ENCODE measurements at places on chromosomes 3 and 15. TPM values are rescaled to one million over a fixed set of nuclear protein-coding genes. Genes with fewer than 3 reads are reported as not detected.

DNA sequence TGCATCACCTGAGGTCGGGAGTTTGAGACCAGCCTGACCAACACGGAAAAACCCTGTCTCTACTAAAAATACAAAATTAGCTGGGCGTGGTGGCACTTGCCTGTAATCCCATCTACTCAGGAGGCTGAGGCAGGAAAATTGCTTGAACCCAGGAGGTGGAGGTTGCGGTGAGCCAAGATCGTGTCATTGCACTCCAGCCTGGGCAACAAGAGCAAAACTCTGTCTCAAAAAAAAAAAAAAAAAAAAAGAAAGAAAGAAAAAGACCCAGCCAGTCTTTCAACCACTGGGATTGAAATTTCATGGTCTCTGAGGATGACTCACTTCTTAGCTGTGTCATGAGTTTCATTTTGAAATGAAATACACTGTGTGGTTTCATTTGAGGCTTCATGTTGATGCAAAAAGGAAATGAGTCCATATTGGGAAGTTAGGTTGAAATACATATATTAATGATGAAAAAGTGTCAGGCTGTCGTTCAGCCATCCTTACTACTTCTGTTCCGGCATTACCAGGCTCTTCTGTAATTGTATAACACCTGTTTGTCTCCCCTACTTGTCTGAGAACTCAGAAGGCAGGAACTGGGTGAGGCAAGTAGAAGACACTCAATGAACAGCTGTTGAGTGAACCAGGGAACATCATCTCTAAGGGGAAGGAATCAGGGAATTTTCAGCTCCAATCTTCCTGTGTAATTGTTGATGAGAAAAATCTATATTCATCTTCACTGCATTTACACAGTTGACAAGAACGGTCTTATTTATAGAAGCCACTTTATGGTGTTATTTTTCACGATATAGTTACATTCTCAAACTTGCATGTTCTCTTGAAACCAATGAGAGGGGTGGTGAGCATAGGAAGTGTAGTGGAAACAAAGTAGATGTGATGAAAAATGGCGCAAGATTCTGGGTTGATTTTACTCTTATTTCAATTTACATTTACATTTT lies 87.4 kb downstream of the NFKBIZ start:
- no peak for DNase-seq
- no peak overlapping the region for H3K27ac ChIP-seq
- H3K4me1 ChIP-seq, result peaks cover 3% of the 10 kb centered on the region
- no peak overlapping the region for H3K4me3 ChIP-seq
- H3K36me3 ChIP-seq, result no peaks in the 10 kb centered on the region
- no peaks in the 10 kb centered on the region for H3K27me3 ChIP-seq

The ISLR2 gene
- total RNA-seq, result 0.31 TPM

DNA sequence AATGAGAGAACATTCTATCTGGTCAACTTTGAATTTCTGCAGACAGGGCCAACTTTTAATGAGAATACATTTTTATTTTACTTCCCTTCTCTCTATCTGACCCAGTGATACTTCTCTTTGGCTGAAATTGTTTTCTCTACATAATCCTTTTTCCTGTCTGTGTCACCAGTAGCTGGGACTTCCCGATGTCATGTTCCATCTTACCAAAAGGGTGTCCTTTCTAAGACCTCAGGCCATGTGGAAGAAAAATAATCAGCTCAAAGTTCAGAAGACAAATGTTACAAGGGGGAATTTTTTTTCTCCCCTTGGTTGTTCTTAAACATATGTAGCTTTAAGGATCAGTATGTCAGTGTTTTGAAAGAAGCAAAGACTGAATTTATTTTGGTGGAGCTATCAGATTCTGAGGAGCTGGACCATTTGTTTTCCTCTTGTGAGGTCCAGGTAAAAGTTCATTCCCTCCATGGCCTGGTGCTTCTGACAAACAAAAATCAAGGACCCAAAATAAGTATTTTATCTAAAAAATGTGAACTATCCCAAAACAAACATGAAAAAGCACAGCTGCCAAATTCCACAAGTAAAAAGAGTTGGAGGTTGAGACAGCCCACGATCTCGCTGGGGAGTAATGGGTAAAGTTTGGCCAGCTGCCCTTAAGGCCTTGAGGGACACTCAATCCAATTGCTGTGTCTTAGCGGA lies 859.4 kb upstream of the NR2F2 start:
- no peak overlapping the region for H3K4me3 ChIP-seq
- DNase-seq, result peak; percentile 57
- H3K4me1 ChIP-seq, result peaks cover 2% of the 10 kb centered on the region
- no peaks in the 10 kb centered on the region for H3K27me3 ChIP-seq
- no peaks in the 10 kb centered on the region for H3K36me3 ChIP-seq

- H3K4me1 ChIP-seq, result no peaks in the 10 kb centered on the region
- no peak overlapping the region for H3K27ac ChIP-seq
- no peaks in the 10 kb centered on the region for H3K36me3 ChIP-seq
Observed at GRCh38 chr3:140092848-140093536, 158.0 kb downstream of the CLSTN2 start.

DNA sequence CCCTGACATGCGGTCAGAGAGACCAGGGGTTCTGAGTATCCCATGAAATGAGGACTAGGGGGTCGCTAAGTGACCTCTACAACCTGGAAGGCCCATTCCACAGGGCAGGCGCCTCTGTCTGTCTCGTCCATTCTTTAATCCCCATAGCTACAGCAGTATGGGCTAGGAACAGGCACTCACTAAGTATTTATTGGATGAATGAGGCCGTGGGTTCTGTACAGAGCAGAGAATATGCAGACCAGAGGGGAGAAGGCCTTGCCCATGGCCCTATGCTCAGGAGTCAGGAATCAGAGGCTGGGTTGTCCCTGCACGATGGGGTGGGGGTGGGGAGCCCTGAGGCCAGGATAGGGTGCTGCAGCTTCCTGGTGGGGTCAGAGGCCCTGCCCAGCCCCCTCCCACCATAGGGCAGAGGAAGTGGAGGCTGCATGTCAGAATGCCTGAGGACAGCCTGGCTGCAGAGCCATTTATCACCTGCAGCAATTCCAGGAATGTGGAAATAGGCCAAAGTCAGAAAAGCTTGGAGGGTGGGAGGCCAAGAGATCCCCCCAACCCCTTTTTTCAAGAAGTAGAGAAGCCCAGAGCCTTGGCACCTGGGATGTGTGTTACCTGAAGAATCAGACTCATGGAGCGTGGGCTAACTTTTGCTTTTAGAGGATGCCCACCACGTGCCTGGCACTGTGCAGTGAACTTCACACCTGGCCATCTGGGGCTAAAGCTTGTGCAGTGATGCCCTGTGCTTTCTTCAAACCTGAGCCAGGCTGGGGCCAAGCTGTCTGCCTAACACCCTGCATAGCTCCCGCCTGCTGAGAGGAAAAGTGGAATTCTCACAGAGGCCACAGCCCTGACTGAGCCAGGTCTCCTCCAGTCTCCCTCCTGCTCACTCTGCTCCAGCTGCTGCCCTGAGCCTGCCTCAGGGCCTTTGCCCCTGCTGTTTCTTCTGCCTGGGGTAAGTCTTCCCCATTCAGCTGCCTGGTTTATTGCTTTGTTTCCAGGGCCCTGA lies 109.4 kb downstream of the WNT7A start:
- H3K4me1 ChIP-seq, result no peaks in the 10 kb centered on the region
- H3K27me3 ChIP-seq, result no peaks in the 10 kb centered on the region
- no peaks in the 10 kb centered on the region for H3K36me3 ChIP-seq

GRCh38 chr3:127844326-127844942 lies 22.1 kb upstream of the MGLL start:
- no peak overlapping the region for H3K27ac ChIP-seq
- no peaks in the 10 kb centered on the region for H3K27me3 ChIP-seq
- no peak for DNase-seq
- H3K36me3 ChIP-seq, result no peaks in the 10 kb centered on the region

DNA sequence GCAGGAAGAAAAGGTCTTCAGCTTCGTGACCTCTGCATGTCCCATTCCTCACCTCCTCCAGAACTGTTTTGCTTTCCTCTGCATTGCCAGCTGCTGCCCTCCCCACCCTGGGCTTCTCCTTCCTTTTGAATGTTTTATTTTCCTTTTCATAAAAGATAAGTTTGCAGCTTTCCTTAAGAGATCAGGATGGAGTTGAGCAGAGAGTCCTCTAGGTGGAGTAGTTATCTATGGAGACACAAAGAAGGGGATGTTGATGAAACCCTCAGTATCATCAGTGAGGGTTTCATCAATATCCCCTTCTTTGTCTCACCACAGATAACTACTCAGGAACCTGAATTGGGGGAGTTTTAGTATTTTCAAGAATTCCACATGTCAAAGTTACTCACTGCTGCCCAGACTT lies 19.0 kb upstream of the SLC25A36 start:
- H3K27ac ChIP-seq, result no peak overlapping the region
- H3K27me3 ChIP-seq, result no peaks in the 10 kb centered on the region
- no peaks in the 10 kb centered on the region for H3K4me1 ChIP-seq
- H3K36me3 ChIP-seq, result no peaks in the 10 kb centered on the region

The ZNF662 gene
- 8.7 TPM for total RNA-seq

The CCR5 gene
- total RNA-seq, result 4.4 TPM
